ENCODE measurements at places on chromosomes 7 and 10. TPM values are rescaled to one million over a fixed set of nuclear protein-coding genes. Genes with fewer than 3 reads are reported as not detected.

- DNase-seq: peak; percentile 30
These were observed 313.3 kb downstream of the FRMD4A start for GRCh38 chr10:14017467-14017866.

- no peak for DNase-seq
These were observed 15.3 kb downstream of the NUDT5 start for GRCh38 chr10:12180221-12180974.

Gene WASHC2C
- 26.7 TPM for total RNA-seq

- DNase-seq: no peak
These were observed 122.0 kb downstream of the AGMO start for GRCh38 chr7:15439853-15440252.

Gene PDE6C
- not detected for total RNA-seq

DNA sequence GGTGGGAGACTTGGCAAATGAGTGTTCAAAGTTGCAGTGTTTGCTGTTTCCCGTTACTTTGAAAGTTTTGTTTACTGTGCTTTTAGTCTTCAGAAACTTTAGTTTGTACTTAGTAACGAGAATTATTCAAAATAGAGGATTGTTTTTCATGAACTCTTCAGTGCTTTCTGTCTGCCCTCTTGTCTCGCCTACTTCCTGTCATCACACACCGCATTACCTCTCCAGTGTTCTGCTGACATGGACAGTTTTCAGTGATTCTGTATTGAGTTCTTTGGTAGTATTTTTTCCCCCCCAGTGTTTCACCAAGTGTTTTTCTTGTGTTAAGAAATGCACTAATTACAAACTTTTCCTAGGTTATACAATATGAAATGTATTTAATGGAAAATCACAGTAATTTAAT lies 207.0 kb downstream of the MLLT10 start:
- no peak for DNase-seq

All from fibroblast of the aortic adventitia (primary cell).